ENCODE measurements at places on chromosomes 1 and 21. TPM values are rescaled to one million over a fixed set of nuclear protein-coding genes. Genes with fewer than 3 reads are reported as not detected.

KMO gene
- not detected for total RNA-seq

PTPRC gene
- total RNA-seq: not detected

KCNE1 gene
- 1.0 TPM for total RNA-seq

DNA sequence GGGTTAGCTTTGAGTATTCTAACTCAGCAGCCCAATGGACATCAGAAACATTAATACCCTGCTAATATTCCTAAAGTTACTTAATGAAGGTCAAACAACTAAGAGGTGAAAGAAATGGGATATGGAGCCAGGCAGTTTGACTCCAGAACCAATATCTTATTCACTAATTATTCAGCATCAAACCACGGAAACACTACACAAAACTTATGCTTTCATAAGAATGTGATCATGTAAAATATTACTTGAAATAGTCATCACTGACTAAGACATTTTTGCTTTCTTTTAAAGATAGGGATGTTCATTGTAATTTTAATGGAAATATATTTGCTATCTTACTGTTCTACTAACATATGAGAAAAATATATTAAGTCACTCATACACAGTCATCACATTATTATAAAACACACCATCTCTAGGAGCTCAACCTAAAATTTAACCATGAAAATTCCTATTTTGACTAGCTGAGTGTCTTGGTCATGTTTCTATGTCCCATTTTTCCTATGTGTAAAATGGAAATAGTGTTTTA lies 240.9 kb downstream of the KCTD3 start:
- H3K36me3 ChIP-seq: peaks cover 2% of the 10 kb centered on the region
- no peak overlapping the region for H3K27ac ChIP-seq
- H3K27me3 ChIP-seq: no peaks in the 10 kb centered on the region
- no peaks in the 10 kb centered on the region for H3K4me1 ChIP-seq

GRCh38 chr1:160653620-160654016 lies 6.8 kb upstream of the SLAMF1 start:
- peaks cover 40% of the 10 kb centered on the region for H3K4me1 ChIP-seq
- no peak overlapping the region for H3K27ac ChIP-seq
- H3K36me3 ChIP-seq: no peaks in the 10 kb centered on the region
- no peaks in the 10 kb centered on the region for H3K27me3 ChIP-seq
